ENCODE measurements at places on chromosomes 1 and 21.

- no peak for ATAC-seq
These were observed 88.9 kb downstream of the COL24A1 start for GRCh38 chr1:86067626-86068025.

- no peak for ATAC-seq
These were observed 738 bp downstream of the CELF3 start for GRCh38 chr1:151715726-151716404.

GRCh38 chr1:210857705-210858104 lies 276.2 kb downstream of the KCNH1 start:
- no peak for ATAC-seq

DNA sequence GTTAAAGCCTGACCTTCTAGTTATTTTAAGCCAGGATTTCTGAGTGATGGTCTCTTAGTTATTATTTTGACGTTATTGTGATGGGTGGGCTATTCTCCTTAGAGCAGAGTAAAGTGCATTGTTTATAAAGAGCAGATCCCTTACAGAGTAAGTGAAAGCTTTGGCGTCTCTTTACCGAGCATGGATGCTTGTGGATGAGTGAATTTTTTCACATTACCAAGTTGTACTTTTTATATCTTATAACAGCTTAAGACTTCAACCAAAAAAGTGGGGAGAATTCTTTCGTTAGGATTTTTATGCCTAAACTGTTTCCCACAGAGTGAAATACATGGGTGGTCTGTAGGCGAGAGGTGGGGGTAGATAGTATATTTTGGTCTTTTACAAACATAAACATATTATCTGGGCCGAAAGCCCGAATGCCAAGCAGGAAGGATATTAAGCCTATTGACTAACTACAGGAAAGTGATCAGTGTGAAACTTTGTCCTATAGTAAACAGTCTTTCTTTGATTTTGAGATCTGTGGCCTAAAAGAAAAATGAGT lies 279.1 kb upstream of the C1orf105 start:
- no peak for ATAC-seq

DNA sequence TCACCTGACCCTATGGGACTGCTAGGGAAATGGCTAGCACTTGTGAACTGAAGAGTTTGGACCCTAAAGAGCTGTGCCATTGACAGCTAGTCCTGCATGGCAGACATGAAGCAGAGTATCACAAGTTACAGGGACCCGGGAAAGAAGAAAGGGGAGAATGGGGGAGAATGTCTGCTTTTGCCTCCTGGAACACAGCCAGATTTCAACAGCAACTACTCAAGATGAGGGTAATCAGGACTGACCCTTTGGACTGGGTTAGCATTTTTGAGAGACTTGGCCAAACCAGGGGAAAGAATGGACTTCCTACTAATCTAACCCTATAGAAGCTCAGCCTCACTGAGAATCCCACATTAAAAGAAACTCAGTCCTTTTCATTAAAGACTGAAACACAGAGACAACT lies 8.7 kb upstream of the UTP25 start:
- no peak for ATAC-seq

- ATAC-seq = peak; percentile 60
These were observed 632 bp downstream of the PEX19 start for GRCh38 chr1:160284220-160284781.

- no peak for ATAC-seq
These were observed 26.4 kb downstream of the GNG4 start for GRCh38 chr1:235622936-235623779.

DNA sequence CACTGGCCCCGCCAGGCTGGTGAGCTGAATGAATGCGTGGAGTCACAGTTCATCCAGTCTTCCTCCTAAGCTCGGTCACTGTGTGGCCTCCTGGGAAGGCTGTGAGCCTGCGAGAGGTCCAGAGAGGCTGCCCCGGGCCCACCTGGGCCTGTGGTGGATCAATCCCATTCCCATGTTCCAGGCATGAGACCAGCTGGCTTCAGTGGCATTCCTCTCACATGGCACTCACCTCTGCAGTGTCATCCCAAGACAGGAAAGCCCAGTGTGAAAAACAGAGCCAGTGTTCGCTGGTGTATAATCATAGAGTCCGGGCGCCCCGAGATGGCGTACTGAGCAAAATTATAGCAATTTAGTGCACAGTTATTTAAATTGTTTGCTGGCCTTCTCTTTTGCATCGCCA lies 37.6 kb upstream of the EPHA8 start:
- no peak for ATAC-seq

DNA sequence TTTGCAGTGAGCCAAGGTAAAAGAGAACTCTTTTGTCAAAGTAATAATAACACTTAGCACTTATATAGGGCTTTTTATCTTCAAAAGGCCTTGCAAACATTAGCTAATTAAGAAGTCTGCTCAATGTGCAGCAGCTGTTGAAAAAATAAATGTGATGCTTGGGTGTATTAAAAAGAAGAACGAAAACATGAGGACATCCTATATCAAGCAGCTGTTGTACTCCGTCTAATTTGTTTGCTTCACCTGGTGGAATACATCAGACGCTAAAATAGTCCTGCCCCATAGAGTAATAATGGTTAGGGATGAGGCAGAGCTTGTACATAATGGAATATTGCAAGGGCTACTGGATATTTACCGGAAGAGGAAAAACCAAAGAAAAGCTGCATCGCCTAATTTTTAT lies 299.5 kb downstream of the ST6GALNAC3 start:
- ATAC-seq = no peak

DNA sequence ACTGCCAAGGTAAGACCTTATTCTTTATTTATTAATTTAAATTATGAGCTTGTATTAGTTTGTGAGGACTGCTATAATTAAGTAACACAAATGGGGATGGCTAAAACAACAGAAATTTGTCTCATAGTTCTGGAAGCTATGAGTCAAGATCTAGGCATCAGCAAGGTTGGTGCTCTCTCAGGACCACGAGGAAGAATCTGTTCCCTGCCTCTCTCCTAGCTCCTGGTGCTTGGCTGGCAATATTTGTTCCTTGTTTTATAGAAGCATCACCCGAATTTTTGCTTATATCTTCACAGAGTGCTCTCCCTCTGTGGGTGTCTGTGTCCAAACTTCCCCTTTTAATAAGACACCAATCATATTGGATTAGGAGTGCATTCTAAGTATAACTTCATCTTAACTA lies 41.4 kb upstream of the CCDC190 start:
- ATAC-seq = no peak

DNA sequence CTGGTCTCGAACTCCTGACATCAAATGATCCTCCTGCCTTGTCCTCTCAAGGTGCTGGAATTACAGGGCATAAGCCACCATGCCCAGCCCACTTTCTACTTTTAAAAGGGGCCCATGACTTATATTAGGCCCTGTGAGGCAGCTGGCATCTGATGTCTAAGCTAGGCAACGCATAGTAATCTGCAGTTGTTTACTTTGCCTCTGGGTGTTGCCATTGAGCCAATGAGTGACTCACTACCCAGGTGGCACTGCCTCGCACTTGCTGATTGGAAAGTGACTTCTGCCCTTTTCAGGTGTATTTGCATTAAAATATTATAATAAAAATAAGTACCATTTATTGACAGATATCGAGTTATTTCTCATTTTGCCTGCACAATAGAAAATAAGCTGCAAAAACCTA lies 84.9 kb downstream of the KIF14 start:
- peak; percentile 94 for ATAC-seq

- ATAC-seq = no peak
These were observed 295.3 kb downstream of the PTPRU start for GRCh38 chr1:29531596-29531995.

- ATAC-seq = no peak
These were observed 1.1 kb upstream of the SHISAL2A start for GRCh38 chr1:52631759-52632331.
